ENCODE measurements at places on chromosomes 2 and 18. TPM values are rescaled to one million over a fixed set of nuclear protein-coding genes. Genes with fewer than 3 reads are reported as not detected.

- DNase-seq = no peak
Measured at GRCh38 chr2:105606081-105606480, 138.6 kb upstream of the NCK2 start.

DNA sequence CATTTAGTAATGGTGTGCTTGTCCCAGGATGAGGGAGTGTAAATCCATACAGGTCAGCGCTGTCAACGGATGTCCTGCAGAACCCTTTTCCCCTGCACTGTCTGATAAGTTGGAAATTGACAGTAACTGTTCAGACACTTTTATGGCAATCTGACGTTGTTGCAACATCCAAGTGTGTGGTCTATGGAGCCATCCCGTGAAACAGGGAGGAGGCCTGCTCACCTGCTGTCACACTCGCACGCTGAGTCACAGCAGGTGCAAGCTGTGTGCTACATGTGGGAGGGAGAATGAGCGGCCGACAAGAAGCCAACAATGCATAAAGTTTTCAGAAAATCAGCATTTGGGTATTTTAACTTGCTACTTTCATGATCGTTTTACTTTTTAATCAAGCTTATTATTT lies 43.7 kb upstream of the RMDN2 start:
- no peak for DNase-seq

- DNase-seq = peak; percentile 25
Measured at GRCh38 chr2:200172944-200173581, 133.4 kb upstream of the SPATS2L start.

DNA sequence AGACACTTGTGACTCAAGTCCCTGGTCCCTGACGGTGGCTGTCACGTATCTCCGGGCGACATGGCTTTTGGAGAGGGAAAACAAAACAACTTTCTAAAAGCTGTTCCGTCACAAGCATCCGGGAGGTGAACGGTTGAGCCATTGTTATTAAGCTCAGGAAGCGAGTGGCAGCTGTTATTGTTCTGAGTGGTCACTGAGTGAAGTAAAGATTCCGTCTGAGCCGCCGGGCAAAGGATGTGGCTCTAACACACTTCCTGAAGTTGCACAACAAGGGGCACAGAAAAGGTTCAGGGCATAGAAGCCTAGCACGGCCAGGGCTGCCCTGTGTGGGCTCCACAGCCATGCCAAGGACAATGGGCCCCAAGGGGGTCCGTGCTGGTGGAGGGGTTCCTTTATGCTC lies 24.3 kb downstream of the INPP5D start:
- peak; percentile 65 for DNase-seq

DNA sequence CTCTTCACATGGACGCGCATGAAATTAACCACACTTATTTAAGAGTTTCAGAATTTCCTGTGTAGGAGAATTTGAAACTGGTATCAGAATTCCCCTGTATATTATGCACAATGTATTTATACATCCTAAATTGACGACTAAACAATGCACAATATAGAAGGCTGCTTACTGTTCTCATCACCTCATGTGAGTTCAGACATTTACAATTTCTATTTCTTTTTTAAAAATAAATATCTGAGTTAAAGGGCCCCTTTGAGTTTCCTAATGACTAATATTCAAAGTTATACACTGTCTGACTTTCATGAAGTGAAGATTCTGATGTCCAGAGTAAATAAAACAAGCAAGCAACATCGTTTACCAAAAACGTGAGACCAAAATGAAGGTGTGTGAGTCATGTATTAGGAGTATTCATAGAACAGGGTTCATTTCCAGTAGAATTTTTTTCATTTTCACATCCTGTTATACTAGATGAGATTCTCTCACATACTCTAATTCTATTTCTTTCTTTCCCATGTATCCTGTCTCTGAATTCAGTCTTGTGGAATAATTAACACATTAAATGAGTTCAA lies 406.2 kb downstream of the NUP35 start:
- DNase-seq = no peak

DNA sequence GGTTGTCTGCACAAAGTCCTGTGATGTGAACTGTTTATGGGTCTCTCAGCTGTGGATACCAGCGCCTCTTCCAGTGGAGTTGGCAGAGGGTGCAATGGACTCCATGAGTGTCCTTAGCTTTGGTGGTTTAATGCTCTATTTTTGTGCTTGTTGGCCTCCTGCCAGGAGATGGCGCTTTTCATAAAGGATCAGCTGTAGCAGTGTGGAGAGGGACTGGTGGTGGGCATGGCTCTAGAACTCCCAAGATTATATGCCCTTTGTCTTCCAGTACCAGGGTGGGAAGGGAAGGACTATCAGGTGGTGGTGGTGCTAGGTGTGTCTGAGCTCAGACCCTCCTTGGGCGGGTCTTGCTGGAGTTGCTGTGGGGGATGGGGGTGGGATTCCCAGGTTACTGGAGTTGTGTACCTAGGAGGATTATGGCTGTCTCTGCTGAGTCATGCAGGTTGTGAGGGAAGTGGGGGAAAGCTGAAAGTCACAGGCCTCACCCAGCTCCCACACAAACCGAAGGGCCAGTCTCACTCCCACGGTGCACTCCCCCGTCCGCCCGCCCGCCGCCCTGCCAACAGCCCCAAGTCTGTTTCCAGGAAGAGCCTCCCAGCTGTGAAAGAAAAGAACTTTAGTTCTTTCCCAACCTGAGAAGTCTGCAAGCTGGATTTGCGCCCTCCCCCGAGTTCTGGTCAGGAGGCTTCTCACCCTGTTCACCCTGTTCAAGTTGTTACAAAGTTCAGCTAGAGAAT lies 108.1 kb downstream of the MARCO start:
- DNase-seq = no peak

- no peak for DNase-seq
Measured at GRCh38 chr2:184339966-184340365, 258.4 kb upstream of the ZNF804A start.

DNA sequence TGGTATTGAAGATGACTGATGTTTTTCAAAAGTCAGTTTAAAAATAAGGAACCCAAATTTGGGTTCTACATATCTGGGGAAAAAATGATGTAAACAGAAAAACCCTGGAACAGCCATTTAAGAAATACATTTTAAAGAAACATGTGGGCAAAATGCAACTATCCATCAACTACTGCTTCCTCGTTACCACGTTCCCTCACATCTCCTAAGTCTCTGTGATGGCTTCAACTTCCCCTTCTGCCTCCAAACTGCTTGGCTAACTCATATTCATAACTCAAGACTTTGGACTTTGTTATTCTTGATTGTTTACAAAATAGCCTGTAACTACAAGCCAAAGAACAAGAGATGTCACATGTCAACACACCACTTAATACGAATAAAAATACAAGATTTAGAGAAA lies 116.3 kb downstream of the DYM start:
- no peak for DNase-seq

DNA sequence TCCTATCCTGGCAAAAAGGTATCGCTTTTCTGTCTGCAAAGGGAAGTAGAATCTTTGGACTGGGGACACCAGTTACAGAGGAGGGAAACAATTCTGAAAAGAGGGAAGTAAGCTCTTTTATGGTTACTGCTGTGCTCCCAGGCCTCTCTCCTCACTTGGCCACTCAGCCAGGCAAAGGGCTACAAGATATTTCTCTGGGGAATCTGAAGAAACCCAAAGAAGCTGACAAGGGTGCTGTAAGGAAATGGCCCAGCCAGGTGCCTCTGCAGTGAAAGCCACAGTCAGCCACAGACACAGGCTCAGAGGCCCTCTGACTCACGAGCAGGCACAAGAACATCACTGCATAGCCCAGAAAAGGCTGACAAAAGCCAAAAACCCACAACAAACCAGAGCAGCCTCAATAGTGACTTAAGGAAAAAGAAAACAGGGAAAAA lies 5.8 kb downstream of the HDLBP start:
- DNase-seq = no peak

DNA sequence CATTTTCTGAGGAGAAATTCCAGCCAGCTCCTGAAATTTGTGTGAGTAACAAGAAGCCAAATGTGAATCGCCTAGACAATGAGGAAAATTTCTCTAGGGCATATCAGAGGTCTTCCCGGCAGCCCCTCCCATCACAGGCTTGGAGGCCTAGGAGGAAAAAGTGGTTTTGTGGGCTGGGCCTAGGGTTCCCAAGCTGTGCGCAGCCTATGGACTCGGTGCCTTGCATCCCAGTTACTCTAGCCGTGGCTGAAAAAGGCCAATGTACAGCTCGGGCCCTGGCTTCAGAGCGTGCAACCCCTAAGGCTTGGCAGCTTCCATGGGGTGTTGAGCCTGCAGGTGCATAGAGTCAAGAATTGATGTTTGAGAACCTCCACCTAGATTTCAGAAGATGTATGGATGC lies 556.2 kb upstream of the DSEL start:
- DNase-seq = no peak

- no peak for DNase-seq
Measured at GRCh38 chr2:218397463-218397819, 2.2 kb upstream of the CTDSP1 start.

GRCh38 chr2:216235896-216236295 lies 126.7 kb downstream of the XRCC5 start:
- no peak for DNase-seq

DNA sequence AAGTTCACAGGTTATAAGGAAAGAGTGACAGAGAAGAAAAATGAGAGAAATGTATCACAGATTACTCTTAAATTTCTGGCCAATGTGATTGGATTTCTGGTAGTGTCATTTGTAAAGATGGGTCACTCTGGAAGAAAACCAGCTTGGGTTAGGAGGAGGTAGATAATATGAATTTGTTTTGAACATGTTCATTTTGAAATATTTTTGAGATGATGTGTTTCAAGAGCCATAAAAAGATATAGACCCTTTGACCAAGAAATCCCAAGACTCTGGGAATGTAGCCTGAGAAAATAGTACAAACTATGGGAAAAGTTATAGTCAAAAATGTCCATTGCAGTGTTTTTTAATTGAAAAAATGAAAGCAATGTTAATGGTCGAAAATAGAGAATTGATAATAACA lies 70.7 kb downstream of the CALCRL start:
- DNase-seq = no peak

DNA sequence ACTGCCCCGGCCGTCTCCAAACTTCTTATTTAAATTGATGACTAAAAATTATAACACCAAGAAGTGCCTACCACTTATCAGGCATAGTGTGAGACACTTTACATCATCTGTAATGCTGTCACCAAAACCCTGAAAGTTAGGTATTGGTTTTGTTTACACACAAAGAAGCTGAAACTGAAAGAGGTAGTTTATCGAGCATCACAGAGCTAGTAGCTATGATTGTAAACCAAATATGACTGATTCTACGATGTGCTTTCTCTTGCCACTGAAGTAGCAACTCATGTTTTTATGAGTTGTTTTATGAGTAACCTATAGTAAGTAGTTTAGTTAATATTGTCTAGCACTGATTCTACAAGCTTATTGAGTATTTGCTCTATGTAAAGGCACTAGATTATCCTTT lies 31.5 kb downstream of the DYNC1I2 start:
- DNase-seq = no peak

DNA sequence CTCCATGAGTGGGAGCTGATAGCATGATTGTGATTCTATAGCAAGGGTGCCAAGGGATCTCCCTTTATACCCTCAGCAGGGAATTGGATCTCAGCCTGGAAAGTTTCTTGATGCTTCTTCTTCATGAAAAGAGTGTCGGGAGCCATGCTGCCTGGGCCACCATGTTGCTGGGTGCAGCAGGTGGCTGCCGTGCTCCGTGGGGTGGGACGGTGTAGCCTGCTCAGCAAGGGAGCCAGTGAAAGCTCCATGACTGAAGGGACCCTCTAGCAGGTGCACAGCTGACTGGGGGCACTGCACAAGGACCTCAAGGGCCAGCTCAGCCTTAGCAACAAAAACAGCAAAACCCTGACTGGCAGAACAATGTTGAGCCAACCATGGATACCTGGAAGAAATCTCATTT lies 368.9 kb upstream of the HS6ST1 start:
- DNase-seq = no peak

DNA sequence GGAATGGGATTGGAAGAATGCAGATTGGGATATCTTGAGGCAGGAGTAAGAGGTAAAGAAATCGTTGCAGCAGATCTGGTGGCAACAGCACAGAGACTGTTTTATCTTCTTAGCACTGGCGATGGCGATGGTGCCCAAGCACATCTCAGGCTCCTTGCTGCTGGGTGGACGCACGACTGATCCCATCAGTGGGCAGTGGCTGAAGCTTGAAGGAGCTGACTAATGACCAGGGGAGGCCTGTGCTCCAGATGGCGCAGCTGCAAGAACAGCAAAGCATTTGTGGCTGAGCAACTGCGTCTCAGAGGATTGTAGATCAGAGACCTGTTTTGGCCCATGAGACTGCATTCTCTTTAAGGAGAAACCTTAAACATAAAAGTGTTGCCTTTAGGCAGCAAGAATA lies 54.6 kb downstream of the GALR1 start:
- no peak for DNase-seq

- DNase-seq = no peak
Measured at GRCh38 chr2:219728991-219729487, 101.6 kb downstream of the SLC4A3 start.

DNA sequence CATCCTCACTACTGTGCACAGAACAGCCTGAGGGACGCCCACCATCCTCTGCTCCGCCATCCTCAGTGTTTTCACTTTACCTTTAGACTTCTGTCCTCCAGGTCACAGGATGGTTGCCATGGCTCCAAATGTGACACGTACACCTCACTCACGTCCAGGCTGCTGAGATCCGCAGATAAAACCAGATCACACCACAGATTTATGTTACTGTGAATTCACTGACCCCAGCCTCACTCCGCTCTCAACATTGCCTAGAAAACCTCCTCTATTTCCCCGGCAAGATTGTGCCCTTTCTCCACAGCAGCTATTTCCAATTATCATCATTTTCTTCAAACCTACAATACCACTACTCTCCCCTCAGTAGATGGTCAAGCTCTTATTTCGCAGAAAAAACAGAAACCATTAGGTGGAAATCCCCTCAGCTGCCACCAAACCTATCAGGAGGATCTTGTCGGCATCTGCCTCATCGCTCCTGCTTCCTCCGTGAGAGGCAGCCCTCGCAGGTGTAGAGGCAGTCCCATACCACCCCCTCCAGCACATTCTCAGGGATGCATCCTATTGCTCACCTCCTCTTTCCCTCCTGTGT lies 49.8 kb upstream of the SLC1A4 start:
- no peak for DNase-seq

- no peak for DNase-seq
Measured at GRCh38 chr18:48947560-48947959, 3.2 kb downstream of the SMAD7 start.

GRCh38 chr18:6734726-6735430 lies 5.4 kb downstream of the ARHGAP28 start:
- no peak for DNase-seq

DNA sequence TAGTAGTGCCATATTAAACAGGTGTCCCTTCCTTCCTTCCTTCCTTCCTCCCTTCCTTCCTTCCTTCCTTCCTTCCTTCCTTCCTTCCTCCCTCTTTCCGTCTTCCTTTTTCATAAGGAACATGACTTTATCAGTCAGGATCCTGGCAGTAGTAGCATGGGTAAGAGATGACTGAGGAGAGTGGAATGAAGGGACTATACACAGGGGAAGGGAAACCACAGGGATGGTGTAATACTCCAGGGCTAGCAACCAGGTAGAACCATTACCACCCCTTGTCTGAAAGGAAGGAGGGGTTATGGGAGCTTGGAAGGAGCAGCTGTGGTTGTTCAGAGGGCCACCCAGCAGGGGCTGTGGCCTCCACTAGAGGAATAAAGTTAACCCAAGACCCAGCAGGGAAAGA lies 23.2 kb upstream of the KDM3A start:
- no peak for DNase-seq

GRCh38 chr2:84861539-84861938 lies 19.3 kb downstream of the TRABD2A start:
- no peak for DNase-seq

The ST6GAL2 gene
- polyA plus RNA-seq = 3.7 TPM

The DNAJC10 gene
- polyA plus RNA-seq = 131 TPM

The LRRTM1 gene
- 3.0 TPM for polyA plus RNA-seq

The COL6A3 gene
- 802 TPM for polyA plus RNA-seq

The PDCD1 gene
- polyA plus RNA-seq = 0.20 TPM

The HOXD9 gene
- polyA plus RNA-seq = 1.7 TPM

The ANKRD36 gene
- 32.3 TPM for polyA plus RNA-seq

Measured in left lung (tissue), 14 donors.